Skeletal muscle tissue (tissue), 5 donors: ENCODE measurements at places on chromosomes 7 and 10. TPM values are rescaled to one million over a fixed set of nuclear protein-coding genes. Genes with fewer than 3 reads are reported as not detected.

SSBP1 gene
- total RNA-seq = 101 TPM

PDCD11 gene
- total RNA-seq = 24.5 TPM

C10orf105 gene
- total RNA-seq = not detected

ZNF488 gene
- total RNA-seq = 1.6 TPM

TMEM139 gene
- total RNA-seq = 1.0 TPM

INPP5A gene
- total RNA-seq = 50.6 TPM

VGF gene
- not detected for total RNA-seq

HNRNPH3 gene
- 29.7 TPM for total RNA-seq

PDE6C gene
- not detected for total RNA-seq

LRIT1 gene
- total RNA-seq = not detected

DOCK4 gene
- 24.5 TPM for total RNA-seq

RTKN2 gene
- 2.1 TPM for total RNA-seq

PRSS2 gene
- total RNA-seq = not detected

TMEM184A gene
- not detected for total RNA-seq

TMEM248 gene
- 39.7 TPM for total RNA-seq

SFMBT2 gene
- total RNA-seq = 12.5 TPM

MACC1 gene
- total RNA-seq = not detected

FEZF1 gene
- not detected for total RNA-seq
